NCI-H2107 (cell line): ENCODE measurements at places on chromosomes 11 and 22.

- no peak for DNase-seq
These were observed 17.0 kb upstream of the PSMA1 start for GRCh38 chr11:14537134-14537599.

GRCh38 chr11:107682171-107682570 lies 29.7 kb downstream of the SLN start:
- DNase-seq: no peak

GRCh38 chr11:106962995-106963394 lies 55.3 kb downstream of the GUCY1A2 start:
- no peak for DNase-seq

DNA sequence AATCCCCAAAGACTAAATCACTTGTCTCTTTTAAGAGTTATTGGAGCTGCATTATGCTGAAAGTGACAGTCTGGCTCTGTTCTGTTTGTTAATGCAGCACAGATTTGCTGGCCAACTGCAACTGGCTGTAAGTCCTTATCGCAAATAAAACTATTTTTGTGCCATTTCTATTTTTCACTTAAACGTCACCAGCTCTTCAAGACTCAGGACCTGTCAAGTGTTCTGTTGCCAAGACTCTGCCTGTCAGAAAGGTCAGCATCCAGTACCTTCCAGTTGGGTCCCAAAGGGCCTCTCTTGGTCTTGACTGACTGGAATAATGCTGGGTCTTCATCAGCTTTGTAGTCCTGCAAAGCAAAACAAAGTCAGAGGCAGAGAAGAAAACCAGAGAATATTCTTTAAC lies 45.6 kb downstream of the PITPNB start:
- no peak for DNase-seq

GRCh38 chr22:36107436-36107835 lies 53.1 kb downstream of the APOL3 start:
- no peak for DNase-seq

DNA sequence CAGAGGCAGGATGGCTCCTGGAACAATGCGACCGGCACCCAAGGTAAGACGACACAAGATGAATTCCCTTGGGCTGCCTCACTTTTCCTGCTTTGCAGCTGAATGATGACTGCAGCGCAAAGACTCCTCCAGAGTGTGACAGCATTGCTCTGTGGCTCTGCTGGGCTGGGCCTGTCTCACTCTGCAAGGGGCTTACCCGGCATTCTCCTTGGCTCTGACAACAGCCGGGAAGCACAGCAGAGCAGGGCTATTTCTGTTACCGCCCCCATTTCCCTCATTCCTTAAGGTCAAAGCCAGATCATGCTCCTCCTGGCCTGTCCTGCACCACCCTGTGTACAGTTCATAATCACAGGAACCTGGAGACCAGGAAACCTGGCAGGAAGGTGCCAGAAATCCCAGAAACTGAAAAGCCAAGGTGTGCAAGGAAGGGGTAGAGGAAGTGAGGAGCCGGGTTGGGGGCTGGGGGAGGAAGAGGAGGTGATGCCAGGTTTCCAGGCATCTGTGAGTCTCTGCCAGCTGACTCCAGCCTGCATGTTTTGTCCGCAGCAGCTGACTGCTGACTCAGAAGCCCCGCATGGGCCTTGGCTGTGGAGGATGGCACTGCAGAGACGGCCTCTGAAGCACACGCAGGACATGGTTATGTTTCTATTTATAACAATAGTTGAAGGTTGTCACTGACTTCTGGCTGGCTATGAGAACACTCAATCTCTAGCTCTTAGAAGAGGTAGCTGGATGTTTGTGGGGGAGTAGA lies 113.6 kb downstream of the MICAL3 start:
- no peak for DNase-seq

GRCh38 chr11:119476666-119477331 lies 53.8 kb upstream of the THY1 start:
- no peak for DNase-seq

DNA sequence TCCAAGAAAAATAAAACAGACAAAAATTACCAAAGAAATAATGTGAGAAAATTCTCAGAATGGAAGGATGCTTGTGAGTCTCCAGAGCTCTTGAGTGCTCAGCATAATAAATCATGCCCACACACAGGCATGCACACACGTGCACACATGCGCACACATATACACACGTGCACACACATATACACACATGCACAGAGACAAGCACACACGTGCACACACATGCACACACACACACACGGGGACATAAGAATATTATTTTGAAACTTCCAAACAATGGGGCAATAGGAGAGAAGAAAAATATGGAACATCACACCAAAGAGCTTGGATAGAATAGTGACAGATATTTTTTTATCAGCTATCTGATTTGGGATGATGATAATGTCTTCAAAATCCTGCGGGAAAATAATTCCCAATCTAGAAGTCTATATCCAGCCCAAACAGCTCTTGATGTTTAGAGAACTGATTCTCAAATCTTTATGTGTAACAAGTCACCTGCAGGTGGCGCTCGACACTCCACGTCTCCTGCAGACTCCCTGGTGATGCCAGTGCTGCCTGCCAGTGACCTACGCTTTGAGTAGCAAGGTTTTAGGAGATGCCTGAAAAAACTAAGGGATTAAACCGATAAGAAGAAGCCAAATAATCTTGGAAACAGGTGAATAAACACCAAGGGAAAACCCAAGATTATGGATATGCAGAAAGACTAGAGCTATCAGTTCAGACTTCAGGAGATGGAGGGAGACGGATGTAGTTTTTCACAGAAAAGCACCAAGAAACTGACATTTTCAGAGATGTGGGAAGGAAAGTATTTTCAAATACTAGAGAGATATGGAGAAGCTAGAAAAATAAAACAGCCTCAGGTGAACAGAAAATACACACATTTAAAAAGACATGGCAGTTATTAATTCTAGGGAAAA lies 743.6 kb downstream of the ETS1 start:
- DNase-seq: peak; percentile 36

DNA sequence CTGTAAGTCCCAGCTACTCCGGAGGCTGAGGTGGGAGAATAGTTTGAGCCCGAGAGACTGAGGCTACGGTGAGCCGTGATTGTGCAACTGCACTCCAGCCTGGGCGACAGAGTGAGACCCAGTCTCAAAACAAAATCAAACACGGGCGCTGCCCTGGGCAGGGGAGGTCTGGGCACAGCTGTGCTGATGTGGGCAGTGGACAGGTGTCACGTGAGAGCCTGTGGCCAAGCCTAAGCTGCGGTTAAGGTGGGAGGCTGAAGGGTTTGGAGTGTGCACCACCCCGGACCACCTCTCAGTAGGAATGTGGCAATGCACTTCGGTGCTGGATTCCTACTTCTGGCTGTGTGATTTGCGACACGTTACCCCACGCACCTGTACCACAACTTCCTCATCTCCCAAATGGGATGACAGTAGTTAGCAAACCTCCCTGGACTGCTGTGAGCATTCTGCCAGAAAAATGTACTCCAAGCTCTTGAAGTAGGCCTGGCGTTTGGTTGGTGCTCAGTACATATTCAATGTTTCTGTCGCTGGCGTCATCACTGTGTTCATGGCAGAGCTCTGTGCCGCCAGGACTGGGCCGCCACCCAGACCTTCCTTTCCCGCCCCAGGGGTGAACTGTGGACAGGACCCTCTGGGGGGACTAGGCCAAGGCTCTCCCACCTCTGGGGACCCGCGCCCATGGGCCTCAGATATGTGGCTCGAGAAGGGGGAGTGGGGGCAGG lies 807 bp upstream of the ZNF74 start:
- no peak for DNase-seq
